Left hindlimb (tissue), 1 donor: ENCODE measurements at places on chromosomes 1 and 21.

DNA sequence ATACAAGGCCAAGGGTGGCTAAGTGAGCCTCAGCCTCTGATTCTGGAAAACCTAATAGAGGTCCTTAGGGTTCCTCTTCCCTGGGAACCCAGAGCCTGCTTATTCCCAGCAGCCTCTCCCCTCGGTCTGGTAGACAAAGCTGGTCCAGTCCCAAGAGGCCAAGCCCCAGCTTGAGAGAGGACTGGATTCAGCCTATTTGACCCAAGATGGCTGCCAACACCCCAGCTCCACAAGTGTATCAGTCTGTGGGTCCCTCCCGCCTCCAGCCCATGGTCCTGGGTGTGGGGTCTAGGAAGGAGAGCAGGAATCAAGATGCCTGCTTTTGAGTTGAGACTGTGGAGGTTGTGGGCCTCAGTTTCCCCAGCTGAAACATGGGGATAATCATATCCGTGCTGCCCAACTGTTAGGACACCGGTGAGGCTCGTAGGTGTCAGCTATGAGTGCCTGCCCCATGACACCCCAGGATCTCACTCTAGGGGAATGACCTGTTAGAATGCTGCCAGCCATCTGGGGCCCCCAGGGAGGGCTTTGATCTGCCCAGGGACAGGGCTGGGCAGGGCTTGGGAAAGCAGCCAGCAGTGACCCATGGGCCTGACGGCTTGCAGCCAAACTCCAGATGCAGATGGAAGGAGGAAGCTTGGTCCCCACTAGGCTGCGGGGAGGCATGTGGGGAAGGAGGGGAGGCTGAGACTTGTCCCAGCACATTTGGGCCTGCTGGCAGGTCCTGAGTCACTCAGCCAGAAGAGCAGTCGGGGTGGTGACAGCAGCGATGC, 45.4 kb downstream of the NUAK2 start:
- DNase-seq: no peak

- no peak for DNase-seq
Observed at GRCh38 chr1:59561796-59562195, 253.0 kb upstream of the HOOK1 start.

GRCh38 chr1:41371630-41372599, 10.7 kb downstream of the FOXO6 start:
- peak; percentile 88 for DNase-seq

GRCh38 chr1:38858833-38859560, 575 bp downstream of the RRAGC start:
- no peak for DNase-seq

DNA sequence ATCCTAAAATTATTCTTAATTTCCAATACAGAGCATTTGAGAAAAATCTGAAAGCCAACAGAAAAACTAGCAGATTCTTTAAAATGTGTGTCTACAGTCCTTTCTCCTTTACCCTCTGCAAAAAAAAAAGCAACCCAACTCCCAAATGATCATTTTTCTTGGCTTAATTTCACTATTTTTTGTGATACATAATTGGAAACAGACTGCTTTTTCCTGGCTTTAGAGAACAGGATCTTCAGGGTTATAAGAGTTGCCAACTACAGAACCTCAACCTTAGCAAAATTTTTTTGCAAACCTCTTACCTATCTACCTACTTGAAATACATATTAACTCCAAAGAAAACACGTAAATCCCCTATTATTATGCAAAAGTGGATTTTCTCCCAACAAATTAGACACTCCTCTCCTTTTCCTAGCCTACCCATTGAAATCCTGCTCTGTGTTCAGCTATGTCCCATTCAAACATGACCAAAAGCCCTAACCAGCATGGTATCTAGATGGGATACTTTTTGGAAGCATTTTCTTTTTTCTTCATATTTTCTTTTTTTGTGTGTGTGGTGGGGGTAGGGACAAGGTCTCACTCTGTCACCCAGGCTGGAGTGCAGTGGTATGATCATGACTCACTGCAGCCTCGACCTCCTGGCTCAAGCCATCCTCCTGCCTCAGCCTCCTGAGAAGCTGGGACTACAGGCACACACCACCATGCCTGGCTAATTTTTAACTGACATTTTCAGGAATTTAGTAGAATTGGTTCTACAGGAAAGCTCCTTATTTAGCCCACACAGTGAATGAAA, 9.0 kb downstream of the TGFBR3 start:
- DNase-seq: no peak

- no peak for DNase-seq
Observed at GRCh38 chr1:245829194-245829593, 674.4 kb downstream of the KIF26B start.

DNA sequence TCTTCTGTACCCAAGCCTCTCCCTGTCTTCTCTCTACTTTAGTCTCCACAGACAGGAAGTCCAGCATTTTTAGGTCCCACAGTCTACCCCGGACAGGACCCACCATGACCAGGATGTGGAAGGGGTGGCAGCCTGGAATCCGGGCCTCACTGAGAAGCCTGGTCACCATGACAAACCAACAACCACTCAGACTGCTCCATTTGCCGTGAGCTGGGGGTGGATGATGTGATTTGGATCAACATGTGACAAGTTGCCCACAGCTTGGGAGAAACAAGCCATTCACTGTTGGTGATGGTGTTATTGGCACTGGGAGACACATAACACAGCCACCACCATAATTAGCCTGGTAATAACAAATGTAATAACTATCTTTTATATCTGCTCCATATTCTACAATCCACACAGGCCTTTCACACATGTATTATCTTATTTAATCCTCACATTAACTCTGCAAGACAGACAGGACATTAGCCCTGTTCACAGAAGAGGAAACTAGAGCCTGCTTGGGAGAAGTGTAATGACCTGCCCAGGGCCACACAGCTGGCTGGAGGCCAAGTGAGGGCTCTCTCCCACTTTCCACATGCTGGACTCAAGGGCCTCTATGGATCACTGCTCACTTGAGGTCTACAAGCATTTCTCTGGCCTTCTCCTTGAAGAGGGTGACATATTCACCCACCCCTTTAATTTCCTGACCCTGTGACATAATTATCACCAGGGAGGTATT, 22.9 kb downstream of the MEF2D start:
- DNase-seq: no peak

- no peak for DNase-seq
Observed at GRCh38 chr1:65741993-65742392, 50.7 kb upstream of the PDE4B start.

DNA sequence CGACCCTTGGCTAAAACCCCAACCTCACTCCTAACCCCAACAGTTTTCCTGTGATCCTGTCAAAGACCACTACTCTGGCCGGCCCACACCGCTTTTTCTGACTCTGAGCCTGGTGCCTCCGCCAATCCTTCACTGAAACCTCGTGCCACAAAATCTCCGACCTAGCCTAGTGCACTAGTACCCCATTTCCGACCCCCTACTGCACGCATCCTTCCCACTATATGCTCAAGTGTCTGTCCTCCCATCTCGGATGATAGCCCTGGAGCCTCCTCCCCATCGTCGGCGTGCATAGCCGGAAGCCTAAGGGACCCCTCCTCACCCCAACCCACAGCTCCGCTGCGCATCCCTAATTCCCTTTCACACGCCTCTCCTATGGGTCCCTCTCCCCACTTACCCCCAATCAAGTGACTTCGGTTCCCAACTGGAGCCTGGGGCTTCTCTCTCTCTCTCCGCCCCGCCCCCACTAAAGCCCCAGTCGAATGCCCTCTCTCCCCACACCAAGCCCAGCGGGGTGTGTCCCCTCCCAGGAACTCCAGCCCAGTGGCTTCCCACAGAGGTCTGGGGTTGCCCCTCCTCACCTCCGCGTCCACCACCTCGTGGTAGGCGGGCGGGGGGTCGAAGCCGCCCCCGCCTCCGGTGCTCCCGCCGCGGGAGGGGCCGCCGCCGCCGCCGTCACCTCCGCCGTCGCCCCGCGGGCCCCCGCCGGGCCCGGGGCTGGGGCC, 791 bp downstream of the USP24 start:
- DNase-seq: peak; percentile 41

GRCh38 chr1:41386196-41386663, 25.0 kb downstream of the FOXO6 start:
- no peak for DNase-seq

- no peak for DNase-seq
Observed at GRCh38 chr1:107328087-107328486, 187.2 kb downstream of the NTNG1 start.

- peak; percentile 86 for DNase-seq
Observed at GRCh38 chr21:41777951-41778815, 11.3 kb upstream of the RIPK4 start.

DNA sequence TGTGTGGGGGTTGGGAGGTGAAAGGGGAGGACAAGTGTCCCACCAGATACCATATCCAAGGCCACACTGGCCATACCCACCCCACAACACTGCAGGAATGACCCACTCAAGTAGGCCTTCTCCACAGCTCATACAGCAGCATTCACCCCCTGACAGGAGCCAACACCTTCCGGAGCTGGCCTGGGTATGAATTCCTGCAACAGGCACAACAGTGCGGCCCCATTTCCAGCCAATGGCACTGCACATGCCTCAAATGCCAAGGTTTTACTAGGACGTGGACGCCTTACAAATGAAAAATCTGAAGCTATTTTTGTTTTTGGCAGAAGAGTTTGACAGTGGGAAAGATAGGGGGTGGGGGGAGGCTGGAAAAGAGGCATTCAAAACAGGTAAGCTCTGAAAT, 2.0 kb downstream of the KCND3 start:
- DNase-seq: no peak

- no peak for DNase-seq
Observed at GRCh38 chr21:32102426-32102825, 176.4 kb downstream of the MIS18A start.

DNA sequence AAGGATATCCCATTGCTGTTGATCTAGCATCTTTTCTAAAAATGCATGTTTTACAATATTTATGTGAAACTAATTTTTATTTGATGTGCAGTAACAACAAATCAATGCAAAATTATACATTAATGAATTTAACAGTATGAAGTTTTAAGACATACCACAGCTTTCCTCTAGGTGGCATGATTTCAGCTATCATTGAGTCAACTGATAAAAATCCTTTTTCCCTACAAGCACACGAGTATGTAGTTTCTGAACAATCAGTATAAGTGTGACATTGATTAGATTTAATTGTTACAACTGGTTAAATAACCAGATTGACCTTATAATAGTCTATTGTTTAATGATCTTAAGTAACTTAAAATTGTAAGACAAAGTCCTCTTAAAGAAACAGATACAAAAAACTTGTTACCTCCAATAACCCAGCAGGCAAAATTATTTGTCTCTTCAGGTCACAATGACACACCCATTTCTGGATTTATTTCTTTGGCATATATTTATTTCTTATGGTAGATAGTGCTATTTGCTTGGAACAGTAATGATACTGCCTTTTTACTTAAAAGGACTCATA, 5.8 kb upstream of the TGFB2 start:
- no peak for DNase-seq

DNA sequence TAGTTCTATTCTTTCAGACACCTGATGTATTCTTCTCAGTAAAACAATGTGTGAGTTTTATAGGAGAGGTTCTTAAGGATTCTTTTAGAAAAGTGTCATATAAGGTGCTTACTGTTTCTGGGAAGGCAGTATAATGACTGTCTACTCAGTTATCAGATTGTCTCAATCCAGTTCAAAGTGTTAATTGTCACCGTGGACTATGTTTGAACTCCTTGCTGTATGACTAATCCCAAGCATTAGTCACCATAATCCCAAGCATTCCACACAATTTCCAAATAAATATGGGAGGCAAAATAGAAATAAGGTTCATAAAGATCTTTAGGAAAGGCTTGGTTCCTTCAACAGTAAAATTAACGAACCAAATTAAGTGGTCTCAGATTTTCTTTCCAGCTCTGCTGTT, 342.1 kb upstream of the NR5A2 start:
- DNase-seq: no peak

- DNase-seq: peak; percentile 86
Observed at GRCh38 chr1:27357281-27358037, 9.3 kb downstream of the MAP3K6 start.

DNA sequence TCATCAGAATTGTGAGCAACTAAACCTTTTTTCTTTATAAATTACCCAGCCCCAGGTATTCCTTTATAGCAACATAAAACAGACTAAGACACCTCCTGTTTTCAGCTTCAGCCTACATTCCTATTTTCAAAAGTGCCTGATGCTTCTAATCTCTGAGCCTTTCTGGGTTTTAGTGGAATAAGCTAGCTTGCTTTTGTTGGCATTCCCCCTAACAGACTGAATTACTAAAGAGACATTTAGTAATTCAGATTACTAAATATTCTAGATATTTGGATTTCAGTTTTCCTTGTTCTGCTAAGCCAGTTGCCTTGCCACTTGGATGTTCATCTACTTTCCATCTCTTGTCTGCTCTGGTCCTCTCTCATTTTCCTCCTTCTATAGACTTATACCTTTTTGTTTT, 10.5 kb upstream of the GNG12 start:
- DNase-seq: no peak

DNA sequence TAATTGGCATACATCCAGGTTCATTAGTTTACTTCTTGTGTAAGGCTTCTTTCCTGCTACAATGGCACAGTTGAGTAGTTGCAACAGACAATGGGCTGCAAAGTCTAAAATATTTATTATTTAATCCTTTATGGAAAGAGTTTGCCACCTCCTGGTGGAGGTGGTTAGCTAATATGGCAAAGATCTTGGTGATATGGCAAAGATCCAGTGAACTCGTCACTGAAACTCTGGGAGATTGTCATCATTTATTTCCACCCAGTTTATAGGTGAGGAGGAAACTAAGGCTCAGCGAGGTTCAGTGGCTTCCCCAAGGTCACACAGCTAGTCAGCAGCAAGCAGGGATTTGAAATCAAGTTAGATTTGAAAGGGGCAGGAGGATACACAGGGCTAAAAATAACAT, 16.1 kb upstream of the IFFO2 start:
- DNase-seq: no peak

GRCh38 chr1:10299151-10299550, 88.8 kb downstream of the KIF1B start:
- DNase-seq: no peak

- DNase-seq: peak; percentile 78
Observed at GRCh38 chr1:3610527-3611169, 660 bp downstream of the MEGF6 start.

GRCh38 chr1:107953556-107953955, 11.4 kb downstream of the VAV3 start:
- DNase-seq: no peak

DNA sequence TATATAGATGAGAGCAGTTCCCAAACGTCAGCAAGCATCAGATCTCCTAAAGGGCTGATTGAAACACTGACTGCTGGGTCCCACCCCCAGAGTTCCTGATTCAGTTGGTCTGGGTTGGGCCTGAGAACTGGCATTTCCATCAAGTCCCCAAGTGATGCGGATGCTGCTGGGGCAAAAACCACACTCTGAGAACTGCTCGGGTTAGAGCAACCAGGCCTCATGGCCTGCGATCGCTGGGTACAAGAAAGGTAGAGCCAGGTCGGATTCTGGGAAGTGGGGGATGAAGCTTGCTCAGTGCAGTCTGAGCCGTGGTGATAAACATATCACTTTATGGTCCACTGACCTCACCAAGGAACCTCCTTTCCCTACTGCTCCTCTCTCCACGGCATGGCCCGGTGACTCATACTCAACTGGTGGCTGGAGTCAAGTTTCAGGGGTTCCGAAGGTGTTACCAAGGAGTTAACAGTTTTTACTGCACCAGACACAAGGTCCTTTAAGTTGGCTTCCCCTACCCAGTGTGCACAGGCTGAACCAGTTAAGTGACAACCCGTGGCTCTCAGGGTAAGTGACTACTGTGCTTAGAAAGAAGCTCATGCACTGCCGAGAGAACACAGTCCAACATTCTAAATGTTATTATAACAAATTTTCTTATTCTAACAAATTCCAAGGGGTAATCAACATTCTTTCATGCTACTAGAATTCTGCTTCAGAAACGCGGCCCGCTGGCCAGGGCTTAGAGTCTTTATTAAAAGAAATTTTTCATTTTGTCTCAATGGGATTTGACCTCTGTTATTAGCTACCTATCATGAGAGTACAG, 153.5 kb downstream of the TGFBR3 start:
- DNase-seq: no peak

GRCh38 chr1:5342172-5342571, 650.1 kb downstream of the NPHP4 start:
- no peak for DNase-seq
